Stimulated activated naive B cell treated with anti-CD40 and anti-IgM and Interleukin-4, amounts not matched to agents 10 μg/mL and 1 μg/mL and 100 μg/mL, for 72 hours (primary cell): ENCODE measurements at places on chromosomes 5 and 9.

- no peak for DNase-seq
Observed at GRCh38 chr5:40560474-40561110, 119.1 kb upstream of the PTGER4 start.

DNA sequence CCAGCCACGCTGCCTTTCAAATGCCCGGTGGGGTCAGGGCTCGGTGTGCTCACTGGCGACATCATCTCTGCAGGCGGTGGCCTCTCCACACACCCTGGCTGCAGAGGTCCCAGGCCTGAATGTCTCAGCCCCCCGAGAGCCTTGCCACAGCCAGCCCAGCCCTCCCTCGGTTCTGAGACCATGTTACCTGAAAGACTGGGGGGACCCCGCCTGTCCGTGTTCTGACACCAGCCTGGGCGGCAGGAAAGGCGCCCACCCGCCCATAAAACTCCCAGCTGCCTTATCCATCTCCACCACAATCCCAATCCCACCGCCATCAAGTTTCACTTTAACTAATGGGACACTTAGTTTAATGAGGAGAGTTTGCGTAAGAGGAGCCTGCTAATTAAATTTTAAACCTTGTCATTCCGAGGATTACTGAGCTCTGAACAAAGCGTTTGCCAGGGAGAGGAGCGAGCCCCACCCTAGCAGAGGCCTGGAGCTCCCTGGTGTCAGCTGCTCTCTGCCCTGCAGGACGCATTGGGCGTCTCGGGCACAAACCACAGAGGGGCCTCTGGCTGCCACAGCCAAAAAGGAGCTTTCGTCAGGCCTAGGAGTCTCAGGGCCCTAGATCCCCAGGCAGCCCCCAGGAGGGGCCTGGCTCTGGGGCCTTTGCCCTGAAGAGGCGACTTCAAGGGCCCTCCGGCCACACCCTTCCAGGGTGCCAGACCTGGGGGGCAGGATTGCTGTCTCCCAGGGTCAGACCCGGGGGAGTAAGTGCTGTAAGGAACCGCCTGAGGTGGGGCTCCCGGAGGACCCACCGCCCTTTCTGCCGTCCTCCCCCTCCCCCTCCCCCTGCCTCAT, 15.3 kb downstream of the LHX3 start:
- no peak for DNase-seq

GRCh38 chr9:68603371-68603770, 62.7 kb upstream of the TMEM252 start:
- no peak for DNase-seq

DNA sequence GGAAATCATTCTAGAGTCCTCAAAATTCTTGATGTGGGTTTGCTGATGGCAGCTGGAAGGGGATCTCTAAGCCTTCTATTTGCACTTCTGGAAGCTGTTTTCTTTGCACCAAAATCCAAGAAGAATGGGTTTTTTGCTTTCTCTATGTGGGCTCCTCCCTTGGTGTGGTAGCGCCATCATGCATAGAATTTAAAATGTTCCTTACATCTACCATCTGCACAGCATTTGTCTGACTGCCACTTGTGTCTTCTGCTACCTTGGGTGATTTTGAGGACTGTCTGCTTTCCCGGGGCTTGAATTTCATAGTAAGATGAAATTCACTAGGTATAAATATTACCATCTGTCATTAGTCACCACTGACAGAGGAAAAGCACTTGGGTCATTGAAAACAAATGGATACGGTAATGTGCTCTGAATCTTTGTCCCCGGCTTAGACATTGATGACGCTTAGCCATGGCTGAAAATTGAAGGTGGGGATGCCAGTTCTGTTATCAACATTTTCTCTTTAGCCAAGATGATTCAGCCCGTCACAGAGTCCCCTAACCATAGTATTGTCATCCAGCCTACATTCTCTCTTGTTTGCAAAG, 30.0 kb downstream of the SNX30 start:
- DNase-seq, result no peak

DNA sequence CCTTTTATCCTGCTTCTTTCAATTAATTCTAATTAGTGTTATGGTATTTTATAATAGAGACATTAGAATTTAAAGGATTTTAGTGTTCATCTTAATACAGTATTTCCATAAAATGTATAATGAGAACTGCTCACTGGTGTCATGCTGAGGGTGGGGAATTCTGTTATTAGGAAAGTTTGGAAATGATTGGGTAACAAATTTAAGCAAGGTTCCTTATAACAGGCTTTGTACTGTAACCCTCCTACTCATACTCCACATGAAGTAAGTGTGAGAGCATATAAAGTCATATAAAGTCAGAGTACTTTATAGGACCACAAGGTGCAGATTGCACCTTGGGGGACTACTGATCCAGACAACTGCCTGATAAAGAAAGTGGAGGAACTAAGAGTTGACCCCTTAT, 42.2 kb downstream of the SV2C start:
- DNase-seq, result no peak
